ENCODE measurements at places on chromosomes 5 and 9.
A peak's percentile ranks its signal among the peaks of the same experiment; 100 is the strongest.

DNA sequence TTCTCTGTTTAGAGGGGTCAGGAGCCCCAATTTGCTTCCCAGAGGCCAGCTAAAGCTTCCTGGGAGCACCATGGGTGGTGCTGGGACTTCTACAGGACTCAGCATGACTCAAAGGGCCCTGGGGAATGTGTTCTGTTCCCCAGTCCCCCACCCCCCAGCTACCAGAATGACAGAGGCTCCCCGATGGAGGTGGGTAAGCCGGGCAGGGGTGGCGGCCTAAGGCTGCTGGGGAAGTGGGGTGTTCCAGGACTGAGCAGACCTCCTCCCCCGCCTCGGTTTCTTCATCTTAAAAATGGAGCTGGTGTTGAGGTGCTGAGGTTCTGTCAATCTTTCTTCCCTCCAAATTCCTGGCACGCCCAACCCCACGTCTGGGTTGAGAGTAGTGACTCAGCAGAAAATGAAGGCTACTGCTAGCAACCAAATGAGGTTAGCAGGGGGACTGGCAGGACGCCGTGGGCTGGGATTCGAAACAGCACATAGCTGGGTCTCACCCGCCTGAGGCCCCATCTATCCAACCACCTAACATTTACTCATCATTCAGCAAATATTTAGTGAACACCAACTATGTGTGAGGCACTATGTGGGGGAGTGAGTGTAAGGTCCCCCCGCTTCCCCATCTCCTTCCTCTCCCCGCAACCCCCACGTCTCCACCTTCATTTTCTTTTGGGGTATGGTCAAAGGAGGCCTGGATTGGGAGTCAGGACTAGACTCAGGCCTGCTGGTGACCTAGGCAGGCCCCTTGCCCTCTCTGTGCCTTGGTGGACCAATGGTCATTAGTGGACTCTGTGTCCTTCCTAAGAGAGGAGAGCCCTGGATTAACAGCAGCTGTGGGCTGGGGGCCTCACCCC lies 50.2 kb downstream of the C9orf50 start:
- DNase-seq = peak; percentile 26

GRCh38 chr9:32426278-32426939 lies 42.0 kb downstream of the ACO1 start:
- no peak for DNase-seq

GRCh38 chr9:76027416-76027815 lies 136.9 kb downstream of the PCSK5 start:
- no peak for DNase-seq

GRCh38 chr9:77063645-77064285 lies 44.3 kb downstream of the FOXB2 start:
- no peak for DNase-seq

- DNase-seq = no peak
Measured at GRCh38 chr5:79809743-79810142, 120.1 kb downstream of the CMYA5 start.

GRCh38 chr9:14870090-14870489 lies 40.1 kb downstream of the FREM1 start:
- no peak for DNase-seq

DNA sequence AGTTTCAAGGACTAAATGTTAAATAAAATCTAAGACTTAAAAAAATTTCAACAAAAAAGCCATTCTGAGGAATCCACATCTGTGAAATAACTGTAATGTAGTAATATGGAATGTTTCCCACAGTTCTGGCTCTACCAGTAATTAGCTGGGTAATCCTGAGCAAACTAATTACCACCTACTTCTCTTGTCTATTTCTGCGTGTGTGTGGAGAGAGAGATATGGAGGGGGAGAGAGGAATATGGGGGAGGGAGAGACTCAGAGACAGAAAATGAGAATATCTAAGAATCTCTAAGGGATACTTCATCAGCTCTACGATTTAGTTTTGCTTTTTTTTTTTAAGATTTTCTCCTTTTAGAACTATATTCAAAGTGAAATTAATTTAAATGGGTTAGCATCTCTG lies 28.0 kb downstream of the TBCA start:
- DNase-seq = no peak

GRCh38 chr5:147169901-147170300 lies 64.9 kb upstream of the STK32A start:
- no peak for DNase-seq

GRCh38 chr9:8680157-8680556 lies 880.6 kb upstream of the DMAC1 start:
- no peak for DNase-seq

- no peak for DNase-seq
Measured at GRCh38 chr5:100693481-100693880, 158.3 kb downstream of the FAM174A start.

GRCh38 chr5:172276214-172276613 lies 7.3 kb downstream of the UBTD2 start:
- DNase-seq = no peak

GRCh38 chr9:135704483-135704882 lies 2.5 kb downstream of the KCNT1 start:
- DNase-seq = no peak

GRCh38 chr9:117028103-117028858 lies 341.2 kb downstream of the TRIM32 start:
- no peak for DNase-seq

DNA sequence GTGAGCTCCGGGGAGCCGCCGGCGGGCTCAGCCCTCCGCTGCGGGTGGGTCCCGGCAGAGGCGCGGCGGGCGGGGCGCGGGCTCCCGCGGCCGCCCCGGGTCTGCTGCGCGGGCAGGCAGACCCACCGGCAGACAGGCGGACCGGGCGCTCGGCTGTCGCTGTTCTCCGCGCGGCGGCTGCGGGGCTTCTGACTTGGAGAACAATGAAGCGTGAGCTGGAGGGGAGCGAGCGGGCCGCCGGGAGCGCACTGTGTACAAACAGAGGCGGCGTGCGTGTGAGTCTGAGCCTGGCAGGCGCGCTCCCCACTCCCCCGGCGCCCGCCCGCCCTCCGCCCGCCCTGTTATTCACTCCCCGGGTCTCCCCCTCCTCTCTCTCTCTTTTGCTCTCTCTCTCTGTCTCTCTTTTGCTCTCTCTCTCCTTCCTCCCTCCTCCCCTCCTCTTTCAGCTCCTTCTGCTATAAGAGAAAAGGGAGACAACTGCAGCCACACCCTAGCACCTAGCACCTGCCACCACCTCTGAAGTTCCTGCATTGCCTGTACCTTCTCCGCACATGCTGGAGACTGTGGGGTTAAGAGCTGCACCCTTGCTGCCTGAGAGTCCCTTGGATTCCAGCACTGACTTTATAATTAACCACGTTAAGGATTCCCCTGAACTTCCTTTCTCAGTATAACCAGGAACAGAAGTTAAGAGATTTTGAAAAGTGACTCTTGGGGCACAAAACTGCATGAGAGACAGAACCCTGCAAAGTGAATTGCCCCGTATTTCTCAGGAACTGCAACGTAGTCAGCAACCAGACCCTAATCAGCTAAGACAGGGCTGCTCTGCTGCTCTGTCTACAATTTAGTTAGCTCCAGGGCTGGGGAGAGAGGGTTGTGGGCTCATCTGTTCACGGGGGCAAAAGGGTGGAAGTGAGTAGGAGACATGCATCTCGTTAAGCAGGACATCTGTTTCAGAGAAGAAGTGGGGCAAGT lies at the start of gene EDIL3:
TSS of gene EDIL3 (minus strand) at position 277 of the 972 bp plus-strand sequence. CDS start 506 bp downstream, outside the sequence.
- DNase-seq = no peak

- DNase-seq = peak; percentile 86
Measured at GRCh38 chr9:5832538-5833529, at the start of gene ERMP1. Gene ERMP1 (minus strand): TSS chr9:5833117. CDS start chr9:5833027, 90 bp downstream.

DNA sequence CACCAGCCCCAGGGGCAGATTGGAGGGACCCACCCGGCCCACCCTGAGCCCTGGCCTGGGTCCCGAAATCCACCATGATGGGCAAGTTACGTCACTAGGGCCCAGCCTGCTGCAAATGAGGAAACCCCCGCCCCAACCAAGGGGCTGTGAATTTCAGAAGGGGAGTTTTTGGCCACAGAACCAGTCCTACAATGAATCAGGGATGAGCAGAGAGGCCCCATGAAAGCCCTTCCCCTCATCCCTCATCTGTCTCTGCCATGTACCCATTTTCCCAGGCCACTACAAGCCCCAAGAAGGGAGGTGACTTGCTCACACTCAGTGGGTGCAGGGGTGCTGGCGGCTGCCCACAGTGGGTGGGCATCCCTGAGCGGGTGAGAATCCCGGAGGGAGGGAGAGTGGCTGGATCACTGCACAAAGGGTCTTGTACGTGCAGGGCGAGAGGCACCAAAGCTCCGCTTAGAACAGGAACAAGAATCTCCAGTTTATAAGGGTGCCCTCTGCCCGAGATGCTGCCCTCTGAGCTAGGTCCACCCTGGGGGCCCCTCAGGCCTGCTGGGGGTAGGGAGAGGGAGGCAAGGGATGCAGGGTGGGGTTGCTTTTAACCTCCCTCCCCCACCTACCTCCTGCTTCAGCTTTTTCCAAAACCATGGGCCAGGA lies 10.4 kb upstream of the TCF7 start:
- DNase-seq = no peak

GRCh38 chr5:158701406-158702177 lies 398.1 kb downstream of the EBF1 start:
- DNase-seq = no peak

GRCh38 chr5:104843822-104844221 lies 1281.2 kb upstream of the NUDT12 start:
- DNase-seq = no peak

- DNase-seq = no peak
Measured at GRCh38 chr5:74598731-74599130, 41.8 kb downstream of the ENC1 start.

- DNase-seq = no peak
Measured at GRCh38 chr9:27413511-27414219, 110.4 kb upstream of the IFNK start.

DNA sequence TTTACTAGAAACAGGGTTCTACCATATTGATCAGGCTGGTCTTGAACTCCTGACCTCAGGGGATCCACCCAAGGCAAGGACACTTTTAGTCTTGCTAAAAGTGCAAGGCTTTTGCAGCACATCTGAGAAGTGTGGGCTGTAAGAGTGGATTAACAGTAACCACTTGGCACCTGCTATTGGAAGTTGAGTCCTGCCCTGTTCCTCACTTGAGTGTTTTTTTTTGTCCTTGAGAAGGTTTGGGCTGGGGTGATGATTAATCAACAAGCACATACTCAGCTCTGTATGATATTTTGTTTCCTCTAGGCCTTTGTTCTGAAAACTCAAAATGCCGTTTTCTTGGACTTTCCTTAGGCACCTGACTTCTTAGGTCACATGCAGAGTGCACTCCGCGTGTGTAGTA lies 37.4 kb downstream of the SNX30 start:
- no peak for DNase-seq

GRCh38 chr5:156888520-156888919 lies 38.4 kb downstream of the PPP1R2B start:
- no peak for DNase-seq

DNA sequence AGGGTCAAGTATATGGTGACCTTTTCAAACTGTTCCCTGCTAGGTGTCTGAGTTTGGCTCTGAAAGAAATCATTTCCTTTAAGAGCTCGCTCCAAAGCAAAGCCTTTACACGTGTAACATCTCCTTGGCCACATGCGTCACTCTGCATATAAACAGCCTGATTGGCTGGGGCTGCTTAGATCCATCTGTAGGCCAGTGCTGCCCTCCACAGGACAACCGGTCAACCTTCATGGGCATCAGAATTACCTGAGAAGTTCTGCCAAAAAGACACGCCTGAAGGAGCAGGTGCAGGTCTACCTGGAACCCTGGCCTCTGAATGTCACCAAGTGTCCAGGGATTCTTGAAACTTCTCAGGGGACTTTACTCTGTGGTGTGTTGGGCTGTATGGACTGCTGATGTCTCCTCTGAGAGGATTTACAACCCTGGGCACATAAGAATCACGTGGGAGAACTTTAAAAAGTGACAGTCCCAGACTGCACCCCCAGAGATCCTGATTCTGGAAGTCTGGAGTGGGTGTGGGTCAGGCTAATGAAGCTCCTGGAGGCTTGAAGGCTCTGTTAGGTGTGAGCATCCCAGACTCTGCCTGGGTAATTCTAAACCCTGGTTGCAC lies 497.6 kb downstream of the GADD45G start:
- peak; percentile 87 for DNase-seq

GRCh38 chr5:18003784-18004183 lies 369.5 kb downstream of the TAF11L14 start:
- no peak for DNase-seq
